ENCODE measurements at places on chromosomes 16 and 17.
A peak's percentile ranks its signal among the peaks of the same experiment; 100 is the strongest.

GRCh38 chr17:47318197-47318918, 5.4 kb upstream of the EFCAB13 start:
- no peak for DNase-seq

DNA sequence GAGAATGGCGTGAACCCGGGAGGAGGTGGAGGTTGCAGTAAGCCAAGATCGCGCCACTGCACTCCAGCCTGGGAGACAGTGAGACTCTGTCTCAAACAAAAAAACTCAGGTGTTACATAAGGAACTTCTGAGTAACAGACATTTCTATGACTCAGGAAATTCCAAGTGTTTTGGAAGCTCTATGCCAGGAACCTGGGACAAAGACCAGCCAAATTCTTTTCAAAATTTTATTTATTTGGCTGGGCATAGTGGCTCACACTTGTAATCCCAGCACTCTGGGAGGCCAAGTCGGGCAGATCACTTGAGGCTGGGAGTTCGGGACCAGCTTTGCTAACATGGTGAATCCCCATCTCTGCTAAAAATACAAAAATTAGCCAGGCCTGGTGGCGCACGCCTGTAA, 5.2 kb upstream of the SH2B1 start:
- no peak for DNase-seq

GRCh38 chr16:84091460-84091859, 25.3 kb downstream of the MBTPS1 start:
- no peak for DNase-seq

DNA sequence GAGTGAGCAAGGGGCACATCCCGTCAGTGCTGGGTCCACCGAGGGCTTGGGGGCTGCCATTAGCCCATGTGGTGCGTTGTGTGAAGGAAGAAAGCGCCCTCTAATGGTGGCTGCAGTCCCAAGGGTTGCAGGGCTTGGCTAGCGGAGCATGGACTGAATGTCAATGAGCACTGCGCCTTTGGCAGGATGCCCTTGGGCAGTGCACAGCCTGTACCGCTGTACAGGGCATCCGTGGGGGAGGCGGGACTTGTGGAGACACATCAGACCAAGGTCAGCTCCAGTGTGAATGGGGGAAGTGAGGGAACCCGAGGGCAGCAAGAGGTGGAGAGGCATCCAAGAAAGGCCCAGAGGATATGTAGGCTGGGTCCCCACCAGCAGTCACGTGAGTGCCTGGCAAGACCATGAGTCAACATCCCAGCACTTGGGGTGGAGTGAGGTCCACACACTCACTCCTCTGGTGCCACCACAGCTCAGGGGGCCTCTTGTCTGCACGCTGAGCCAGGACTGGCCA, 75.5 kb upstream of the MED9 start:
- DNase-seq: no peak

DNA sequence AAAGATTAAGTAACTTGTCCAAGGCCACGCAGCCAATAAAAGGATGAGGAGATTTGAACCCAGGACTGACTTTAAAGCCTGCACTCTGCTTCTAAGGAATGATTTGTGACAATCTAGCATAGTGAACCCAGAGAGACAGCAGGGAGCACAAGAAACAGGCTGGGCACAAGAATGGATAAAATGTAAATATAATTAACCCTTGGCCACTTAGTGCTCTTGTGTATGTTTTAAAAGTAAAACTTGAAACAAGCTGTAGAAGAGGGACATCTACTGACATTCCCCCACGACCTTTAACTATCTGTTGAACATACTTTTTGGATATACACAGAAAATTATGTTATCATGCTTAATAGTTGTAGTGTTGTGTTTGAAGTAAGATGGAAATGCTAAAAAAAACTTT, 141.9 kb upstream of the PMFBP1 start:
- DNase-seq: no peak

GRCh38 chr17:30267625-30268024, 24.1 kb downstream of the BLMH start:
- DNase-seq: no peak

GRCh38 chr16:50102051-50102746, 36.4 kb downstream of the HEATR3 start:
- no peak for DNase-seq

DNA sequence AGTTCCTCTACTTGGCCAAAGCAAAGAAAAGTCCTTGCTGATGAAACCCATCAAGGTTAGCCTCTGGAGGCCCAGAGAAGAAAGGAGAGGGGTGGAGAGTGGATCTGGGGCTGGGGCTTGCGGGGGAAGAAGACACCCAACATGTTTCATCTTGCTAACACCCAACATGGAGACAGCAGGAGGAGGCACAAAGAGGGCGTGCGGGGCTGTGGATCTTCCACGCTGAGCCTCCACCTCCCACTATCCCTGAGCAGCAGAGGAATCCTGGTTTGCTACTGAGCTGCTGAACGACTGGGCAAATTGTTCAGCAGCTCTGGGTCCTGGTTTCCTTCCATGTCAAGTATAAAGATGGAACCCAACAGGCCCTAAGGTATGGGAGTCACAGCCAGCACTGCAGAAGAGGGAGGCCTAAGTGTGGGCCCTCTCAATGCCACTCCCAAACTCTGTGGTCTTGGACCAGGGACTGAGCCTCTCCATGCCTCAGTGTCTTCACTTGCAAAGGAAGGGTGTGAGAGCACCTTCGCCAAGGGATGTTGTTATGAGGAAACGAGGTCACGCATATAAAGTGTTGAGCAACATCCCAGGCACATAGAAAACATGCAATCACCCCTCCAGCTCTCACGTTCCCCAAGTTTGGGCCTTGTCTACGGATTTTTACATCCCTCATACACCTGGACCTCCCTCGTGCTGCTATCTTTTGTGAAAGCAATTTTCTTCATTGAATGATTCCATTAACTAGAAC, 122.5 kb downstream of the XYLT1 start:
- DNase-seq: no peak

DNA sequence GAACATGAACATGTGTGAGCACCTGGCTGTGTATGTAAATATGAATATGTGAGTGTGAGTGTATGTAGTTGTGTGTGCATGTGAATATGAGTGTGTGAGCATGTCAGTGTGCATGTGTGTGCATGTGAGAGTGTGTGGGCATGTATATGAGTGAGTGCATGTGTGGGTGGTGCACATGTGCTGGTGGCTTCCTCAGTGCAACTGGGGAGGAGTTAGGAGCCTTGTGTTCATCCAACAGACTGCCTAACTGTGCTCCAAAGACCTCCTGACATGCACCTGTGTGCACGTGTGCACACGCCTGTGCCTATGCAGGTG, 1.4 kb downstream of the TMEM235 start:
- DNase-seq: no peak

- DNase-seq: no peak
These were observed 817.5 kb downstream of the CDH11 start for GRCh38 chr16:64304396-64304795.

- DNase-seq: no peak
These were observed 11.9 kb downstream of the QRICH2 start for GRCh38 chr17:76296186-76296585.

DNA sequence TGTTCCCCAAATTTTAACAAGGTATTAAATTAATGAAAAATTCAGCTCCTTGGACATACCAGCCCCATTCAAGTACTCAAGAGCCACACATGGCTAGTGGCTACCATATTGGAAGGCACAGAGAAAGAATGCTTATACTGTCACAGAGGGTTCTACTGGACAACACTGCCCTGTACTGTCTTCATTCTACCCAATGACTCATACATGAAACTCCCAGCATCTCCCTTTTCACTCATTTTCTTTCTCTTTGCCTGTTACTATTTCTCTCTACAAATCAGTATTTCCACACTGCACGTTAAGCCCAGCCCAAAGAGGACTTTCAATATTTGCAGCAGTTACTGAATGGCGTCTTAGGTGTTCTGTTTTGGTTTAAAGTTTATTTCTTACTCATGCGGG, 72.1 kb upstream of the RCVRN start:
- DNase-seq: no peak

DNA sequence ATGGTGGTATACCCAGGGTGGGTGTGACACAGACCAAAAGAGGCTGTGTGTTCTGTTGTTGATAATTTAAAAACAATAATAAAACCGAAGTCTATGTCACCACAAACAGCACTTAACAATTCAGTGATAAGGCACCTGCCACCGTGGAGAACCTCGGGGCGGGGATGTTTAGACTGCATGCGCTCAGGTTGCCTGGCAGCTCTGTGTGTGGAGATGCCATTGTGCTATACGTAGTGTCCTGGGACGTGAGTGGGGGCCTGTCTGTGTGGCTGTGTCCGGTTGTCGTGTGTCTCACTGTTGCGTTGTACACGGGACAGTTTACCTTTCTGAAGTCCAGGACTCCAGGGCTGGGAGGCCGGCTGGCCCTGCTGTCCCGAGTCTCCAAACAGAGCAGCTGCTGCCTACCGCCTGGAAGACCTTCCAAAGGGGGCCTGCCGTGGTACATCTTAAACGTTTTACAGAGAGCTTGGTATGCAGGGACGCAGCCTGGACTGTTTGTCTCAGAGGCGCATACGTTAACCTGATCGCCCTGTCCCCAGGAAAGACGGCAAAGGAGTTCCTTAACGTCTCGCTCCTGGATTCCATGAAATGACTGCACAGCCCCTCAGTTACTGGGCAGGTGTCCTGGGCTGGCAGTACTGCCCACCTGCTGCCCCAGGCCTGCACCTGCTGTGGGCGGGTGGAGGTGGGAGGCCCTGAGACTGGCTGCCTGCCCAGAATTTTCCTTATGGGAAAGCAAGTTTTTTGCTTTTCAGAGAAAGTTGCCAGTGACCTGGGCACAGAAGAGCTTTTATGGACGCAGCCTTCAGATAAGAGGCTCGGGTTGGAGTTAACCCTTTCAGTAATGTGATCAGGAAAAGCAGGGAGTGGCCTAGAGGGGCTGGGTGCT, 19.0 kb downstream of the SPIRE2 start:
- DNase-seq: no peak

DNA sequence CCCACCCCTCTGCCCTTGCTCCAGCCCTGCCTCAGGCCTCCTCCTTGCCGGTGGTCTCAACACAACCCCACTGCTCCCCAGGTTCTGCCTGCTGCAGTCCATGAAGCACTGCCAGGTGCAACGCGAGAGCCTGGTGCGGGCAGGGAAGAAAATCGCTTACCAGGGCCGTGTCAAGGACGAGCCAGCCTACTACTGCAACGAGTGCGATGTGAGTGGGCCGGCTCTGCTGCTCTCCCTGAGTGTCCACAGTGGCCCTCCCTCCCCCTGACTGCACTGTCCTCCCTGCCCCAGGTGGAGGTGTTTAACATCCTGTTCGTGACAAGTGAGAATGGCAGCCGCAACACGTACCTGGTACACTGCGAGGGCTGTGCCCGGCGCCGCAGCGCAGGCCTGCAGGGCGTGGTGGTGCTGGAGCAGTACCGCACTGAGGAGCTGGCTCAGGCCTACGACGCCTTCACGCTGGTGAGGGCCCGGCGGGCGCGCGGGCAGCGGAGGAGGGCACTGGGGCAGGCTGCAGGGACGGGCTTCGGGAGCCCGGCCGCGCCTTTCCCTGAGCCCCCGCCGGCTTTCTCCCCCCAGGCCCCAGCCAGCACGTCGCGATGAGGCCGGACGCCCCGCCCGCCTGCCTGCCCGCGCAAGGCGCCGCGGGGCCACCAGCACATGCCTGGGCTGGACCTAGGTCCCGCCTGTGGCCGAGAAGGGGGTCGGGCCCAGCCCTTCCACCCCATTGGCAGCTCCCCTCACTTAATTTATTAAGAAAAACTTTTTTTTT, 1.8 kb upstream of the TMEM88 start:
- DNase-seq: peak; percentile 60

DNA sequence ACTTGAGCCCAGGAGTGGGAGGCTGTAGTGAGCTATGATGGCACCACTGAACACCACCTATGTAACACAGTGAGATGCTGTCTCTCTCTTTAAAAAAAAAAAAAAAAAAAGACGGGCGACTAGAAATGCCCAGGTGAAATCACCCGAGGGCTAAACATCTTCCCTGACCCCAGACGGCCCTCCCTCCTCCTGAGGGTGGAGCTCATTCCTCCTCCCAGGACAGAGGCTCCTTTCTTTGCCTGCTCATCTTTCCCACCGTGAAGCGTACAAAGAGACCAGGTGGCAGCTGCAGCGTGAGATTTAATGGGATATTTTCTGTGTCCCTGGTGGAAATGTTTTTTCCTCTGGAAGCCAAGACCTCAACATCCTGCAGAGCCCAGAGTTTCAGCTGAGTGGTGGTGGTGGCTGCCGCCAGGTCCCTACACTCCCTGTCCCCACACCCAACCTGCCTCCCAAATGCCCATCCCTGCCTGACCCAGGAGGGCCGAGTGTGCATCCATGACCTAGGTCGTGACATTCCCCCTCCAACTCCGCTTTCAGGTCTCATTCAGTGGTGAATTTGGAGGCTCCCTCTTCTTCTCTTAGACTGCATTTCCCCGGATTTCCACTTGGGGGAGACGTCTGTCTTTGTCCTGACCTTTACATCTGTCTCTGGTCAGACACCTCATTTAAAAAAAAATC, 14.4 kb upstream of the GPRC5B start:
- no peak for DNase-seq

DNA sequence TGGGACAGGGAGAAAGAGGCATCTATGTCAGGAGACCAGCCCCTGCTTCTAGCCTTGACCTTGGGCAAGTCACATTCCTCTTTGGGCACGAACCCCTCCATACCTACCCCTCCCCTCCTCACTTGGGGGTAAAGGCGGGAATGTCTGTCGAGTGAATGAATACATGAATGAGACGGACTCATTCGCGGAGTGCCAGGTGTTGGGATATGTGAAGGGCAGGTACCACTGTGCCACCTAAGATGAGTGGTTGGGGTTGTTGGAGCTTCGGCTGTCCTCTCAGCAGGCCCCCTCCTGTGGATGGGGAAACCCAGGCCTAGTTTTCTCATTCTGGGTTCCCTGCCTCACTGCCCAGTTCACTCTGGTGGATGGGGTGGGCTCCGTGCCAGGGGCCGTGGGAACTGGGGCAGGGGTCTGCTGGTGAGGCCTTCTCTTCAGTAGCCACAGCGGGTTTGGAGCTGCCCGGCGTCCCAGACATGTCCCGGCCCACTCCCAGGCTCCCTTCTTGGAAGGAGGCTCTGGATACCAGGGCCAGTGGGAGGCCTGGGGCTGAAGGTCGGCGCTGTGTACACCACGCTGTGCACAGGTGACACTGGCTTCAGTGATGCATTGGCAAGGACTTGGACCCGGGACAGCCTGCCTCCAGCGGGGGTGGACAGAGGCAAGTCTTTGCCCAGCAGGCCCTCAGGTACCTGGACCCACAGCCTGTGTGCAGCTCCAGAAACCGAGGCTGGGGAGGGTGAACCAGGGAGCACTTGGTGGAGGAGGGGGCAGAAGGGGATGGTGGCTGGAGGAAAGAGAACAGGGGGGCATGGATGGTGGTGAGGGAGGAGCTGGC, 5.6 kb downstream of the GLIS2 start:
- DNase-seq: no peak

DNA sequence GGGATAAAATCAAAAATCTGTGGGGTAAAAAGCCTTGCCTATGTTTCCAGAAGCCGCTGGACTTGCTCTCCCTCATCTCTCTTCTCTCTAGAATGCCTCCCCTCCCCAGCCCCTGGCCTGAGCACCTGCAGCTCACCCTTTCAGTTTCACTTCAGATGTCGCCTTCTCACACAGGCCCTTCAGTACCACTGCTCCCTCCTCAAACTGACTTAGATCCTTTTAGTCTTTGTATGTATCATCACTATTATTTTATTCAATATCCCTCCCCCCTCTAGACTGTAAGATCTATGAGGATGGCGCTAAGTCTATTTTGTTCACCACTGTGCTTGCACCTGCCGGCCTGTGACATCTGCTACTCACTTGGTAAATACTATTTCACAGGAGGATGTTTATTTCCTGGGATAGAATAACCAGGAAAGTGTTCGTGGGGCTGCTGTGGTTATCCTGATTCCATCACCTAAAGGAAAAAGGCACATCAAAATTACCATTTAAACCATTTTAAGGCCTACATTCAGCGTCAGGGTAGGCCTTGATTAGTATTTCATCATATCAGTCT, 122.3 kb downstream of the MRTFB start:
- DNase-seq: no peak
